HFFc6 (cell line): ENCODE measurements at places on chromosomes 3 and 15. TPM values are rescaled to one million over a fixed set of nuclear protein-coding genes. Genes with fewer than 3 reads are reported as not detected.

The GHRL gene
- 0.21 TPM in 1 of 3 replicates, not detected in the others for total RNA-seq

The P2RY12 gene
- total RNA-seq = not detected in 3 replicates

The SEMA7A gene
- total RNA-seq = 136 to 214 TPM (median 195 TPM) in 3 replicates

The THAP10 gene
- total RNA-seq = 4.2 to 6.5 TPM (median 5.2 TPM) in 3 replicates

The SLC2A2 gene
- total RNA-seq = not detected in 2 replicates

The RAD51 gene
- 8.4 to 15.2 TPM (median 11.5 TPM) in 3 replicates for total RNA-seq

The LEKR1 gene
- total RNA-seq = 0.30 to 0.79 TPM (median 0.59 TPM) in 3 replicates

The SMAD6 gene
- 10.2 to 18.1 TPM (median 12.0 TPM) in 3 replicates for total RNA-seq

The BDH1 gene
- 1.4 and 1.6 TPM in 2 replicates for total RNA-seq

The CD80 gene
- total RNA-seq = not detected in 3 replicates
